Erythroblast (primary cell): ENCODE measurements at places on chromosomes 5 and 9.

- no peak for DNase-seq
These were observed 978 bp upstream of the UBE2B start for GRCh38 chr5:134370311-134370870.

GRCh38 chr5:179294891-179295777 is 50.1 kb downstream of the ADAMTS2 start:
- no peak for DNase-seq

DNA sequence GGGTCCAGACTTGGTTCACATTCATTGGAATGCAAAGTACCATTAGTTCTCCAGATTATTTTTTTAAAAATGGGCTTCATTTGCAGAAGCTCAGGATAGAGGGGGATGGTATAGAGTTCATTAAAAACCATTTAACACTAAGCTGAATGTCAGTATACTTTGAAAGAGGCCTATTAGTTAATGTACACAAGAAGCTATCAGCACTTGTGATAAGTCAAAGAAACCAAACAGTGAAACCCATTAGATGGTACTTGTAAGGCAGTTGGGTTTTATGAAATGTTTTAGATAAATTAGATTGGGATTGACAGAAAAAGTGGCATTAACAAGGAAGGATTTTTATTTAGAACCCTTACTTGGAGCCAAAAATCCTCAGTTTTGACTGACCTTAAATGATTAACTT is 229.2 kb upstream of the MPDZ start:
- no peak for DNase-seq

DNA sequence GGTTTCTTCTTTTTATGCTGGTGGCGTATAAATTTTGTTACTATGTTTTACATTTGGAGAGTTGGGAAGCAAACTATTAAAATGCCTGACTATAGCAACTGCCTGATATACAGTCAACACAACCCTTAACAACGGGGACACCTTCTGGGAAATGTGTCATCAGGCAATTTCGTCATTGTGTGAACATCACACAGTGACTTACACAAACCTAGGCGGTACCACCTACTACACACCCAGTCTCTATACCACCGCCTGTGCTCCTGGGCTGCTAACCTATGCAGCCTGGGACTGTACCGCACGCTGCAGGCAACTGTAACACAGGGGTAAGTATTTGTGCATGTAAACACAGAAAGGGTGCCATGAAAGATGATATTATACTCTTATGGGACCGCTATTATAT is 1.3 kb upstream of the CDHR2 start:
- DNase-seq: no peak

DNA sequence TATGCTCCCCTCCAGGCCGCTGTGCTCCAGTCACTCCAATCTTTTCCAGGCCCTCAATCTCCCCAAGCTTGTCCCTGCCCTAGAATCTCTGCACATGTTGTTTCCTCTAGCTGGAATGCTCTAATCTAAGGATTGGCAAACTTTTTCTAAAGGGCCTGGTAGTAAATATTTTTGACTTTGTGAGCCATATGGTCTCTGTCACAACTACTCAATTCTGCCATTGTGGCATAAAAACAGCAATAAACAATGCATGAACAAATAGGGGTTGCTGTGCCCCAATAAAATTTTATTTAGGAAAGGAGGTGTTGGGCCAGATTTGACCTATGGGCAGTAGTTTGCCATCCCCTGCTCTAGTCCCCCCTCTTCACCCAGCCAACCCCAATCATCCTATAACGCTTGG is 150.5 kb upstream of the LRRTM2 start:
- no peak for DNase-seq

DNA sequence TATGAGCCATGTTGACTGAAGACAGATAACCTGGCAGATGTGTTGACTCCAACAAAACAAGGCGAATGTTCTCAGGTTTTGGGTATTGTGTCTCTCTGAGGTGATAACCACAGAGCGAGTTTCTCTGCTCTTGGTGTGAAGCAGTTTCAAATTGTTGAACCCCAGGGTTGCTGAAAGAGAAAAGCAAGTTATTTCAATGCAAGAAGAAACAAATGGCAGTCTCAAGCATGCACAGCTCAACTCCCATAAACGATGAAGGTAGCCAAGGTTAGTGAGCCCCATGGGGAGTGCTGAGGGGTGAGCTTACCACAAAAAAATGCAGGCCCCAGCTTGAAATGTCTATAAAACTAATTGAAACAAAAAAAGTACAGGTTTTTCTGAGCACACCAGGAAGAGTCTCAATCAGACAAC is 220.8 kb upstream of the DAPK1 start:
- DNase-seq: no peak

- no peak for DNase-seq
These were observed 78.2 kb upstream of the ARAP3 start for GRCh38 chr5:141760193-141760592.

DNA sequence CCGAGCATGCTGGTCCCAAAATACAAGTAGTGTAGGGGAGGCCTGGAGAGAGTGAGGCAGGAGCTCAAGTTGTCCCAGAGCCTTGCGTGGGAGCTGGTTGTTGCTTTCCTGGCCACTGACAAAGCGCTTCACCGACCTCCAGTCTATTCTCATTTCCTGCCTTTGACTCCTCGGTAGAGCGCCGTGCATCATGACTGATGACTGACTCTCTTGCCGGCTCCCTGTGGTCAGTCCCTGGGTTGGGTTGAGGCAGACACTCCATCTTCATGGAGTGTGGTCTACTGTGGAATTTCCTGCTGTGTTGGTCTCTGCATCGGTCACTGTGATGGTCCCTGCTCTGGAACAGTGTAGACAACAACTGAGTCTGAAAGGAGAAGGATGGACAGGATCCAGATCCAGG is 175.1 kb upstream of the S1PR3 start:
- no peak for DNase-seq

GRCh38 chr9:91223000-91223399 is 138.7 kb downstream of the AUH start:
- DNase-seq: no peak

- no peak for DNase-seq
These were observed 147.6 kb downstream of the EDIL3 start for GRCh38 chr5:84237126-84237525.
